ENCODE measurements at places on chromosomes 5 and 9.

DNA sequence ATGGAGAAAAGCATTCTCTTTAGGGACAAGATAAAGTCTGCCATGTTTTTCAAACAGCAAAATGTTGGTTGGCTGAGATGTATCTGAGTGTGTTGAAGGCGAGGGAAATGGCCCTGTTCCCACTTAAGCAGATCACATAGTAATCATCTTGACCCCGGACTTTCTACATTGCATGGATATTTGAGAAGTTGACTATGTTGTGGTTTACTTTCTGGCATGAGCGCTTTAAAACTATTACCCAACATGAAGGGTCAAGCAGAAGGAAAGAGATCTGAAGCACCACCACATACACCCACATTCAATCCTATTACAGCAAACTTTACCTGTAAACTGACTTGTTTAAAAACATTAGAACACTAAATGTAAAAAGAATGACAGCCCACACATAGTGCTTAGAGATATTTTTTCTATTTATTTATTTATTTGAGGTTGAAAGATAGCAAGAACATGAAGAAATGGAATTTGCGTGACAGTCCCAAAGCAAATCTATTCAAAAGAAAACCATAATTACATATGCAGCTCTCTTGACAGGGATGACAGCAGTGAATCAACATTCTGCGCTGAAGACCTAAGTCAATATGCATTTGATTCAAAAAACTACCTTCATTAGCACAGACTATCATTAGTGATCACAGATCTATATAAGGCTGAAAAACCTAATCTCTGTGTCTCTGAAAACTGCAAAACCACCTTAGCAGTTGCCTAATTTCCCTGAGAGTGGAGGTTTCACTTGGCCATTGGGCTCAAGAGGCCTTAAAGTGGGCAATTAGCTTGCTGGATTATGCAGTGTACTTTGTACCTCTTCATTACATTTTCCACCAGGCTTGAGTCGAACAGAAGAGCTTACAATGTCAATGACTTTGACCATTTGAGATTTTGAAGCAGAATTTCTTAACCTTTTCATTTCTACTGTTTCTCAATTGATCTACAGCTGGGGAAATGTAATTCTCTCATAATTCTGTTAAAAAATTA lies 195.0 kb downstream of the PDE4D start:
- DNase-seq, result no peak

- no peak for DNase-seq
Measured at GRCh38 chr9:87068177-87068840, 121.0 kb upstream of the GAS1 start.

- no peak for DNase-seq
Measured at GRCh38 chr5:80069918-80070318, 34.8 kb downstream of the THBS4 start.

GRCh38 chr9:94864862-94865509 lies 138.5 kb downstream of the AOPEP start:
- DNase-seq, result no peak

DNA sequence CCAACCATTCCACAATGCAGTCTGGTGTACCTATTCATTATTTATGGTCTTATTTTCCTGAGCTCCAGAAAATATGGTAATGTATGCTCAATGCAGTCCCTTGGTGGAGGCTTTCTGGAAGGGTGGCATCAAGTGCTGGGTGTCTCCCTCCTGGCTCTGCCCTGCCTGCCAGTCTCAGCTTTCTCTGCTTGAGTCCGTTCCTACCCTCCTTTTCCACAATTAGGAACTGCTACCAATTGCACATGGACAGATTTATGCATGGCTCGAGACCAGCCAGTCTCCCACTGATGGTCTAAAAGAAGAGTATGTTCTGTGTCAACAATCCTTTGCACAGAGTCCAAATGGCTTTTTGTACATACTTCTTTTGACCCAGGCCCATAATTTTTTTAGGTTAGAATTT lies 189.8 kb downstream of the TLE1 start:
- no peak for DNase-seq

DNA sequence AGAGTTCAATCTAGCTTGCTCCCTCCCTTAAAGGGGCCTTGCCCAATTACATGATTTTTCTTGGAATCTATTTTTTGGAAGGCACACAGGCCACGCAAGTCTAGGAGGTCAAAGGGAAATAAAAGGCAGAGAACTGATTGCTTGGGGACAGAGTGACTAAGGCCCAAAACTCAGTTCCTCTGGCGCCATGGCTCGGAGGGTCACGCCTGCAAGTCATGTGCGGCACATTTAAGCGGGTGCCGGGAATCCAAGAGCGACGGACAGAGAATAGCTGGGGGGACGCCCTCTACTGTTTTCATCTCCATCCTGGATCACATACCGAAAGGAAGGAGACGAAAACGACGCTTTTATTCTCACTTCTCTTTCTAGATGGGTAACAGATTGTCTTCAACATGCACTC lies 78.6 kb downstream of the FREM1 start:
- no peak for DNase-seq

DNA sequence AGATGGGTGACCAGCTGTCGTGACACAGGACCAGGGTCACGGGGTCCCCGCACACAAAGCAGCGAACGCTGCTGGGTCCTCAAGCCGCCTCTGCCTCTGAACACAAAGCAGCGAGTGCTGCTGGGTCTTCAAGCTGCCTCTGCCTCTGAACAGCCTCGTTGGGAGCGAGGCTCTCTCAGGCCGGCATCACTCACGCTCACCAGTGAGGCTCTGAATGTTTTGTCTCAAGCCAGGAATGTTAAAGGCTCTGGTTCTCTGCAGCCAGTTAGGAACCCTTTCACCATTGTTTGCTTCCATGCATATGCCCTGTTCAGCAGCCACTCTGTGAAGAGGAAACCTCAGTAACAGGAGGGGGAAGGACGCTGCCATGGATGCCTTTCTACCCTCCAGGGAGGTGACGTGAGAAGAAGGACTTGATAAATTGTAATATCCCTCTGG lies 82.7 kb upstream of the TAF11L2 start:
- DNase-seq, result no peak

DNA sequence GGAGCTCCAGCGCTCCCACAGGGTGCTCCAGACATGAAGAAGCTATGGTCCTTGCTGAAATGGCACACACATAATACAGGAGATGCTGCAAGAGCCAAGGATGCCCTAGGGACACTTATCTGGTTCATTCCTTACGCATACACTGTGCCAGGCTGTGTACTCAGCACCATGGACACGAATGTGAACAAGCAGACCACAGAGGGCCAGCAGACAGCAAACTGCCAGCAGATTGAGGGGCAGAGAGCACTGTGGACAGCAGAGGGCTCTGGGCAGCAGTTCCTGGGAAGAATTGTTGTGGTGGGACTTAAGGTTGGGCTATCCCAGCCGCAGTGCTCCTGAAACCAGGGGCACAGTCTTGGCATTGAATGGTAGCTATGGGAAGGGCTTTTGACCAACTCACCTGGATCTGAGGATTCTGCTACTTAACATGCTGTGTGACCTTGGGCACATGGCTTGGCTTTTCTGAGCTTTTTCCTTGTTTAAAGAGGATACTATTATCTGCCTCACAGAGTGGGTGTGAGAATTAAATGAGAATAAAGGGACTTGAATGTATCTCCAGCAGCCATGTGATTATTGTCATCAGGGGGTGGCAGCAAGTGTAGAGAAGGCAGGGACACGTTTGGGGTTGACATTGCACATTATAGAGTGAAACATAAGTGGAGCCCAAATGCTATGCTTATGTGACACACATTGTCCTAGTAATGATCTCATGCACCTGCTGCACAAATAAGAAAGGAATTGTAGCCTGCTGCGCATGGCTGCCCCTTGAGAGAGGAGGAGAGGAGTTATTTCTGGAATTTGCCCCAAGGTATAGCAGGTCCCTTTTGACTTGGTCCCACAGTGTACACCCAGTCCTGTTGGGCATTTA lies 30.1 kb downstream of the PPARGC1B start:
- no peak for DNase-seq

DNA sequence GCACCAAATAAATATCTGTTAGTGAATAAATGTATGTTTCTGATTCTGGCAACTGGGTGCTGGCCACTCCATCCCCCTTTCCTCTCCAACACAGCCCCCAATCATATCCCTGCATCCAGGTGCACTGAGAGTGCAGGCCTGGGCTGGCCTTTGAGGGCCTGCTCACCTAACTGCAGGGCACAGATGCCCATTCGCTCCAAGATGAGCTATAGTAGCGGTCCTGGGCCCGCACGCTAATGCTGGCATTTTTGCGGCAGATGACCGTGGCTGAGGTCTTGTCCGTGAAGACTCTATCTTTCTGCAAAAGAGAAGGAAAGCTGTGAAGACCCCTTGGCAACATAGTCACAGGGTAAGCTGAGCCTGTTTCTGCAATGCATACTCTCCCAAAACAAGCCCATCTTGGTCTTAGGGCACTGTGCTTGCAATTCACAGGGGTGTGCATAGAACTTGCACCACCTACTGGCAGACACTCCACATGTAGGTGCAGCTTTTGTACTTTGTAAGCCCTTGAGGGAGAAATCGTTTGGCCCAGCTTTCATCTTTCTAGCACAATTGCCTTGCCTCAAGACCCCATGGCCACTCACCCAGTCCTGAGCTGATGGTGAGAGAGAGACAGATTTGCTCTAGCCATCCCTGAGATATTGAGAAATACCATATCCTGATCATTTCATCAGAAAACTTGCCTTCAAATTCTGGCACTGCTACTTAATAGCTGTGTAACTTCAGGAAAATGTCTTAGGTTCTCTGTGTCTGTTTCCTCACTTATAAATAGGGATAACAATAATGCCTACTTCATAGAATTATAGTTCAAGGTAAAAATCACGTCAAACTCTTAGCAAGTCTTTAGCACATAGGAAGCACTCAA lies 13.5 kb downstream of the IL12B start:
- peak; percentile 19 for DNase-seq

DNA sequence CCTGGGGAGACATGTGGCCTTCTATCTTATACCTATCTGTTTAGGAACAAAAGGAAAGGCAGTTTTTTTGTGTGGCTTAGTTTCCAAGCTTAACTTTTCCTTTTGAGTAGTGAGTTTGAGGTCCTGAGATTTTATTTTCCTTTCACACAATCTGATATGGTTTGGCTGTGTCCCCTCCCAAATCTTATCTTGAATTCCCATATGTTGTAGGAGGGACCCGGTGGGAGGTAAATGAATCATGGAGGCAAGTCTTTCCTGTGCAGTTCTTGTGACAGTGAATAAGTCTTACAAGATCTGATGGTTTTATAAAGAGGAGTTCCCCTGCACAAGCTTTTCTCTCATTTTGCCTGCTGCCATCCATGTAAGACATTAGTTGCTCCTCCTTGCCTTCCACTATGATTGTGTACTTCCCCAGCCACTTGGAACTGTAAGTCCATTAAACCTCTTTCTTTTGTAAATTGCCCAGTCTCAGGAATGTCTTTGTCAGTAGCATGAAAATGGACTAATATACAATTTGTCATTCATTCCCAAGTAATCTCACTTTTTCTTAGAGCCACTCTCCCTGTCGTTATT lies 4.7 kb upstream of the CLTB start:
- DNase-seq, result no peak

DNA sequence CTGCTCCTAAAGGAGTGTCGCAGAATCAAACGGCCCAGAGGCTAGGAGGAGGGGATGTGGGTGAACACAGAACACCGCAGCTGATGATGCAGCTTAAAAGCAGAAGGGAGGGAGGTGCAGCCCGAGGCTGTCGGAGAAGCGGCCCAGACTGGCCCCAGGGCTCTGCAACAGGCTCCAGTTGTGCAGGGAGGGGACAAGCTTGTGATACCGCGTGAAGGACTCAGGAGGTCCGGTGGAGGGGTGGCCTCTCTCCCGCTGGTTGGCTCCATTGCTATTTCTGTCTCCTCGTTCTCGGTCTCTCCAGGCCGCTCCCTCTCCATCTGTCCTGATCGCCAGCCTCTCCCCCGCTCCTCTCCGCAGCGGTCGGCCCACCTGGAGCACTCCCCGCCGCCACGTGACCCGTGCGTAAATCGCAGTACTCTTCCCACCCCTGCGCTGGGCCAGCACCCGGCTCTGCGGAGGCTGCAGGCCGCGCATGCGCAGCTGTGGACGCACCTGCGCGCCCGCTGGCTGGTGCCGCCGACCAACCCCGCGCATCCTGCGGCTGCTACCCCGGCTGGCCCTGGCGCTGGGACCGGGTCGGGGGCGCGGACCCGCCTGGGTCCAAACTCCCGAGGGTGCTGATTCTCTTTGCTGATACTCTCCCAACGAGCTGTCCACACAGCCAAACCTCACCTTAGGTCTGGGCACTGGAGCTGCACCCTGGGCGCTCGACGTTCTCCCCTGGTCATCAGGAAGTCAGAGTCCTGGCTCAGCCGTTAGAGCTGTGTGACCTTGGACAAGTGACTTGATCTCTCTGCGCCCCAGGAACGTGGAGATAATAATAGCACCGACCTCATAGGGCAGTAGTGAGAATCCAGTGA lies 3.7 kb upstream of the STXBP1 start:
- DNase-seq, result peak; percentile 65

DNA sequence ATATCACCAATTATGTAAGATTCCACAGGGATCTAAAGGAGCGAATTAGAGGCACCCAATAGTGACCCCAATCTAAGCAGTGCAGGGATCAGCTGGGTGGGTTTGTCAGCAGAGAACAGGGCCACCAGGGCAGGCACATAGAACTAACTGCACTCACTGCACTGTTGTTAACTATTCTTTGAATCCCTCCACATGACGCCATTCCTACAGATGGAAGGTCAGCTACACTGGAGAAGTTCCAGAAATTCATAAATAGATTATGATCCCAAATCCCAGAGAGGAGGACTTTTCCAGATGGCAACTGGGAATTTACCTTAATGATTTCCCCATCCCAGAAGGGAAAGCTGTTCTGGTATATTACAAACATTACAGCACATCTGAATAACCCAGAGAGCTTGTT lies 84.2 kb downstream of the THBS4 start:
- no peak for DNase-seq

GRCh38 chr5:170758481-170758880 lies 25.0 kb upstream of the GABRP start:
- DNase-seq, result no peak

- no peak for DNase-seq
Measured at GRCh38 chr5:167937635-167937998, 353.8 kb upstream of the WWC1 start.

DNA sequence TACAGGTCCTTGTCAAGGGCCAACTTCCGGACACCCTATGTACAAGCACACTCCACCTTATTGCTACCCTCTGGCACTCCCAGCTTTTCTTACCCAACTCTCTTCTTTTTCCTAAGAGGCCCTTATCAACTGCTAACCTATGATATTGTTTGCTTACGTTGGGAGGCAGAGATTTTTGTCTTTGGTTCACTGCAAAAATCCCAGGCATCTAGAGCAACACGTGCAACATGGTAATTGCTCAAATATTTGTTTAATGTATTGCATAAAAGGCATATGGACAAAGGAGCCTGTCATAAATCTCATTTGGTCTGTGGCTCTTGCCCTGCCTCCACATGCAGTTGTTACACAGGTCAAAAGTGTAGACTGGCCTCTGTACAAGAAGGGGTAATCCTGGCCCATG lies 35.8 kb upstream of the ATP10B start:
- DNase-seq, result no peak

GRCh38 chr5:2867373-2867933 lies 116.0 kb upstream of the IRX2 start:
- no peak for DNase-seq

GRCh38 chr5:13921578-13921977 lies 22.9 kb downstream of the DNAH5 start:
- no peak for DNase-seq

Measured in T follicular helper cell (primary cell).